ENCODE measurements at places on chromosomes 5 and 9.

DNA sequence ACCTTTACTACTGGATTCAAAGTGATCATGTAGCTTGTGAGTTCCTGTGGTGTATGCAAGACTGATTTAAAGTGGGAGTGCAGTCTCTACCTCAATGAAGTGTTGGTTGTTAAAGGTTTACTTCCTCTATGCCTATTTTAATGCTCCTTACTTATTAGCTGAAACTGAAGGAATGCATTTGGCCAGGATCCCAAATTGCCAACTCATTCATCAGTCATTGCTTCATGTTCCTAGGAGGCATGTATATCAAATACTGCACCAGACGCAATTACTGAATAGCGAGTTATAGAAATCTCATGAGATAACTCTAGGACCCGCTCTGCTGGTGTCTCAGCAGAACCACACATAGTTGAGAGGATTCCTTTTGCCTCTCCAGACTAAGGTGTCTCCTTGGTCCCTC lies 143.0 kb upstream of the RPS23 start:
- DNase-seq, result peak; percentile 94

DNA sequence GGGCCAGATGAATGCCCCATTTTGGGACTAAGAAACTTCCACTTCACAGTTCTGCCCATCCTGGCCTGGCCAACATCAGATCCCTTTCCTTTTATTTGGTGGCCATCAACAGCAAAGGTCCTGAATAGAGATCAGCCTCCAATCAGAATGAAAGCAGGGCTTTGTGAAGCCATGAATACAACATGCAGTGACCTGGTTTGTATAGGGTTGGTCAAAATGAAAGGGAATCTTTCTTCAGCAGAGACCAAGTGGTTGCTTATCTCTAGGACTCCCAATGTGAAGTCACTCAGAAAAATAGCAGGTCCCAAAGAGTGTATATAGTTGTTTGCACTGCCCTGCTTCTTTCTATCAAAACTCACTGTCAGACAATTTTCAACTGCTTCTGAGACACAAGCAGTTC lies 113.9 kb upstream of the SLC12A2 start:
- DNase-seq, result no peak

DNA sequence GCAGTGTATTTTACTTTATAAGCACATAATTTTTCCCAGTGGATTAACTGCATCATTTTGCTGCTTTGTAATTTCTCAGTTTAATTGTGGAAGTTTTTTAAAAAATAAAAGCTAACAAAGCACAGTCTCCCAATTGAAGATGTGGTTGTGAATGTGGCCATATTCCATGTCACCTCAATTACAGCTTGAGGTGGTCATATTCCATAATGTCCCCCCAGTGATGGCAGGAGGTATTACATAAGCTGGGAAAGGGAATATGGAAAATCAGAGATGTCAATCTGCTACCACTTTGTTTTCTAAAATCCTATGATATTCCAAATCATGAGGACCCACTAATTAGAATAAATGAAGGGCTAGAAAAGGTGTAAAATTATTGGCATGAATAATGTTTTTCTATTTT lies 1672.0 kb upstream of the CDH9 start:
- DNase-seq, result no peak

DNA sequence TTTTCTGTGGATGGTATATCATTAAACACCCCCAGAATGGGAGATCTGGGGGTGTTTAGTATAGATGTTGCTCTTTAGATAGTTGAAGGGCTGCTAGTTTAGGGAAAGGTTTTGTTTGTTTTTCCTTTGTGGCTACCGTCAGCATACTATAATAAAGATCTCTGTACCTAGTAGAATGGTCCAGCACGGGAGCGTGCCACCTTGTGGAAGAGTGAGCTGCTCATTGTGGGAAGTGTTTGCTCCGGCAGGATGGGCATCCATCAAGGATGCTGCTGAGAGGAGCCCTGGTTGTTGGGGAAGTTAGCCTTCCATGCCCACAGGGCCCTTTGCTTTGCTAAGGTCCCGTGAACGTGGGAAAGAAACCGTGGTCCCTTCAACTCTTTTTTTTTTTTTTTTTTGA lies 113.1 kb downstream of the LIFR start:
- DNase-seq, result no peak

Data from mammary epithelial cell (primary cell).